ENCODE measurements at places on chromosomes 4 and X. TPM values are rescaled to one million over a fixed set of nuclear protein-coding genes. Genes with fewer than 3 reads are reported as not detected.

- no peak for DNase-seq
Observed at GRCh38 chr4:1761130-1761689, 31.9 kb upstream of the FGFR3 start.

GRCh38 chr4:53748328-53748772, 157.1 kb upstream of the LNX1 start:
- no peak for DNase-seq

DNA sequence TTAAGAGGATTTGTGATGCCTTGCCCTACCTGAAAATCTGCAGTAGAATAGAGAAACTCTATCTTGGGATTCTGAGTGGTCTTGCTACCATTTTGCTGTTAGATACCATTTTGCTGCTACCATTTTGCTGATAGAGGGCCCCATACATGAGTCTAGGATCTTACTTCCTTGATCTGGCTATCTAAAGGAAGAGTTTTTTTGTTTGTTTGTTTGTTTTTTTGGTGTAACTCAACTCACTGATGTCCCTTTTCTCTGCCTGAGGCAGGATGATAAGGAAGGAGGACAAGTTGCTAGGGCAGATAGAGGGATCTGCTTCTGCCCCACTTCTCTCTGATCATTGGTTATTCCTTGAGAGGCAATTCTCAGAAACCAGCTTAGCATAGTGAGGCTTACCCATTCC, 31.0 kb downstream of the XK start:
- no peak for DNase-seq

GRCh38 chrX:84258708-84259107, 70.7 kb upstream of the RPS6KA6 start:
- DNase-seq = no peak

GRCh38 chr4:176622251-176622948, 170.3 kb downstream of the VEGFC start:
- DNase-seq = no peak

DNA sequence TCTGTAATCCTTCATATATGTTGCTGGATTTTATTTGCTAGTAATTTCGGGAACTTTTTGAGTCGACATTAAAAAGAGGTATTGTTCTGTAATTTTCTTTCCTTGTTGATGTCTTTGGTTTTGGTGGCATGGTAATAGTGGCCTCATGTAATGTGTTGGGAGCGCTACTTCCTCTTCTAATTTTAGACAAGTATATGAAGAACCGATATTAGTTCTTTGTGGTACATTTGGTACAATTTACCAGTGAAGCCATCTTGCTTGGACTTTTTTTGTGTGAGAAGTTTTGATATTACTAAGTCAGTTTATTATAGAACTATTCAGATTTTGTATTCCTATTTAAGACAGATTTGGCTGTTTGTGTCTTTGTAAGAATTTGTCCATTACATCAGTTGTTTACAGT, 669.2 kb upstream of the AADAT start:
- DNase-seq = no peak

DNA sequence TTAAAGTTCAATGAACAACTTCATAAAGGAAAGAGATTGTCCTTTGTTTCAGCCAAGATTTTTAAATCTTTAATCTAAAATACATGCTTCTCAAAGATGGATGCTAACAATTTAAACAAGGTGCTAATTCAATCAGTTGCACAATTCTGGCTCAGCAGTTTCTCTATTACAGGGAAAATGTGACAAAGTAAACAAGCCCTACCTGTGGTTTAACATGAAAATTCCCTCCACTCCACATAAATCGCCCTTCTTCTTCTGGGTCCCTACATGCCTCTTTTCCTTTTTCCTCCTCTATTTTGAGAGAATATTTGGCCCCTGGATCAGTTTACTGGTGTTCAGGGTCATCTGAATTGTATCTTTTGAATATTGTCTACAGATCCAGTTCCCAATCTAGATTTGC, 80.6 kb downstream of the FRYL start:
- DNase-seq = no peak

DNA sequence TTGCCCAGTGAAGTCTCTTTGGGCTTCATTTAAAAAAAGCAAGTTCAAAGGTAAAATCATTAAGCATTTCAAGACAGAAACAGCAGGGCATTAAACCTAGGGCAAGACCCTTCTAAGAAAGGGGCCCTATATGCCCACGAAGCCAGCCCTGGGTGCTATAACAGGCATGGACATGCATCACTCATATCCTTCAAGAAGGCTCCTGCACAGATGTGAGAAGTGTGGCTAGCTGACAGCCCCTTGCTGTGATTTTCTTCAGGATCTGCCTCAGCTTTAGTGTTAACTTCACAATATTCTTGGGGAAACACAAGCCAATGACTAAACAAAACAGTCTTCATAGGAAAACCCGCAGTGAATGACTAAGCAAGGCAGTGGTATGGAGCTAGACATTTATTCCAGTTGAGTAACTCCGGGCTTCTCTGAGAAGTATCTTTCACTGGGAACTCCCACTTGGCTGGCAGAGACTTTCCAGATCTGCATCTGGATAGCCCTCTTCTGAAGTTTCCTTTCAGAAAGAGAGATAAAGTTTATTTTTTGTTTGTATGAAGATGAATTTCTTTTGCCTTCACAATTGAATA, 11.9 kb upstream of the MAOA start:
- DNase-seq = no peak

DNA sequence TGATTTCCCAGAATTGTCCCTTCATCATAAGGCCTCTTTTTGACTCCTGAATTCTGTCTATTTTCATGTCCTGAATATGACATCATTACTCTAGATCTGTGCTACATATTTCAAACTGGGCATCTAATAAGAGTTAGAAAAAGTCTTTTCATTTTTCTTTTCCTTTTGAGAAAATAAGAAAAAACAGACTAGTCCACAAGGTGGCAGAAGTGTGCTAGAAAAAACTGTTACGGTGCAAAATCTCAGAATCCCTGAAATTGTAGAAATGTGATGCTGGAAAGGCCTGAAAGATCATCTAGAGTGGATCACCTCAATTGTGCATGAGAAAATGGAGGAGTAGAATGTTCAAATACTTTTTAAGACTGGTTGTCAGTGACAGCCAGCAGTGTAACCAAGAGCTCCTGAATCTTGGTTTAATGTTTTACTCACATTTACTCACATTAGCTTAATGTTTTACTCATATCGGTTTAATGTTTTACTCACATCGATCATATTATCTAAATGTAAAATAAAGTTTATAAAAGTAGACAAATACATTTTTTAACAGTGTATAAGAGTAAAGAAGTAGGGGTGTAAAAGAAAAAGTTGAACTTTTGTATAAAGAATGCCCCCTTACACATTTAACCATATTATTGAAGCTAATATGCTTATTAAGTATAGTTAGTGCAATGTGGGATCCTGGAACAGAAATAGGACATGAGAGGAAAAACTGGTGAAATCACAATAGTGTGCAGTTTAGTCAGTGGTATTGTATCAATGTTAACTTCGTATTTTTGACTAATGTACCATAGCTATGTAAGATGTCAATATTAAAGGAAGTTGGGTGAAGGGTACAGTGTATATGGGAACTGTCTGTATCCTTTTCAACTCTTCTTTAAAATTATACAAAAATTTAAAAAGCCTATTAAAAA, 15.2 kb downstream of the ASB11 start:
- no peak for DNase-seq

- DNase-seq = no peak
Observed at GRCh38 chr4:30865691-30866090, 145.5 kb downstream of the PCDH7 start.

GRCh38 chr4:40209401-40209800, 12.6 kb downstream of the RHOH start:
- DNase-seq = no peak

DNA sequence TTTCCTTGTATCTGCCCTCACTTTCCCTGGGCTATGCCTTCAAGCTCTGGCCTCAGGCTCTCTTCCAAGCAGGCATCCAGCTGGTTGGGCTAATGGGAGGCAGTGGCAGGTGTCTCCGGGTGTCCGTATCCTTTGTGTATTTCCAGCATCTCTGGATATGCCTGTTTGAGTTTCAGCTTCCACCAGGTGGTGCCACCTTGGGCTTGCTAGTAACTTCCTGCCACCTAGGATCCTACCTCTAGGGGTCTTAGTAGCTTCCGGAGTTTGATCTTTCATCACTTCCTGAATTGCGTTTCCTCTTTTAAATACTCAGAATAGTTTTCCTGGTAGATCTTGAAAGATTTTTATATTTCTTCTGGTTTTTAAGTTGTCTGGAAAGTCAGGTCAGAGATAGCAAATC, 23.2 kb upstream of the ANOS1 start:
- no peak for DNase-seq

- DNase-seq = no peak
Observed at GRCh38 chr4:141294306-141294705, 73.6 kb downstream of the ZNF330 start.

DNA sequence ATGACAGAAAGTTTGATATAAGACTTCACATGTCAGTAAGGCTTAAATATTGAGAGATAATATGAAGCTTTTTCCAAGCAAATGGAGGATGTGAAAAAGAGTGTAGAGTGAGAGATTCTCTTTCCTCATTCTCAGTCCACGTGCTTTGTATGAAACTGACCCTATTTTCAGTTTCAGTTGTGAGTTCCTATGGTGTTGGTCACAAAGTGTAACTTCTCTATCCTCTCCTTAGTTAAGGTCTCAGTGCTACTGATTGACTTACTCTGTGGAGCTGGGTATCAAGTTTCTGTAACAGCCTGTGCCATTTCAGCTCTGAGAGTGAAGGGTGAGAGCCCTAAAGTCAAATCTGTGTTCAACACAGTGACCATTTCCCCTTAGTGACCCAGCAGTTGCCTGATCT, 277.2 kb downstream of the EPHA5 start:
- DNase-seq = no peak

DNA sequence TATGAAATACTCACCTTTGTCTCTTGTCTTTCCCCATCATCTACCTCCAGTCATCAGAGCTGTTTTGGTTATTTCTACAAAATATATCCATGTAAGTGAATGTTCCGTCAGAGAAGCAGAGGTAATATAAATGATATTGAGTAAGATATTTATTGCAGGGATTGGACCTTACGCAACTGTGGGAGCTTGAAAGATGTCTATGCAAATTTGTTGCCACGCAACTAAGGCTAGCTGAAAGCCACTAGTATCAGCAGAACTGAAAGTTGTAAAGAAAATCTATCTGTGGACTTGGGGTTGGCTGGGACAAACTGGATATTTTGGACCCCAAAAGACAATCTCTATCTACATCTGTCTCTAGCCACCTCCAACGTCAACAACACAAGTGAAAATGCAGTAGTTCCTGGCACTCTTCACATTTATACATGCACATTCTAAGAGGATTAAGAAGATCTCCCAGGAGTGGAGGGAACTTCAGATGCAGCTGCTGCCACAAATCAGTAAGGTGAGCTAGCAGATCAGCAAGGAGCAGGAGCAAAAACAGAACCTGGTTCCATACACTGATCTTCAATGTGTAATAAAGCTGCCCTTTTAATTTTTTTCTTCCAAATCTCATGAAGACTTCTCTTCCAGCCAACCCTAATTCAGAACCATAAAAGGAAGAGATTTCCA, 8.5 kb upstream of the CCSER1 start:
- no peak for DNase-seq

GRCh38 chrX:77925764-77926163, 15.3 kb downstream of the ATP7A start:
- DNase-seq = no peak

GRCh38 chr4:145480257-145480656, 1.4 kb upstream of the SMAD1 start:
- DNase-seq = no peak

GRCh38 chr4:61511716-61512488, 311.8 kb downstream of the ADGRL3 start:
- DNase-seq = no peak

DNA sequence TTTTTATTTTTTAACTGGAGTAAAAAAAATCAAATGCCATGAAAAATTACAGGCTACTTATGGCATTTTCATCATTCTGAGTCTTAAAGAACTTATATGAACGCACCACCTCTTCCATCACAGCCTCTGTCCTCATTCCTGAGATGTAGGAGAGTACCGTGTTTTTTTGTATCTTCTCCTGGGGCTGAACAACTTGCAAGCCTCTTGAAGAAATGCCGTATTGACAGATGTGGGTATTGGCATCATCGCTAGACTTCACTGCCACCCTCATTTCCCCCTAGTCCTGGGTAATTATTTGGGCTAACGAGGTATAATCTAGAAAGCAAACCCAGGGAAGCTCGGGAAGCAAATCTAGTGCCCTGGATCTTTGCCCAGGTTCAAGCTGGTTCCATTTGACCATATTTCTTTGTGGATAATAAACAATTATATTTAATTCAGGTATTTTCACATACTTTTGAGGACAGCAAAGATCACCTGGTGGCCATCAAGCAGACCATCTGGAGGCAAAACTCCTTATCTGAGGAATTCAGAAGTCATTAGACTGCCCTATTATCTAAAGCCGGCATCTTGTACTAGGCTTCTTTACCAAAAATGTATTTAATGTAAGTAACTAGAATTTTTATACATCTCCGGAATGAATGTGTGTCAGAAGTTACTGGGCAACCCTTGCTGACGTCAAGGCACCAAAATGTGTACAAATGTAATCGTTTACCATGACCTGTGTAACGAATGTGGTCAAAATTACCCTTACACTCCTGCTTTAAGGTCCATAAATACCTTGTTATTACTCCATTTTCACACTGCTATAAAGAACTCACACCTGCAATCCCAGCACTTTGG, 55.9 kb upstream of the WDR19 start:
- no peak for DNase-seq

DNA sequence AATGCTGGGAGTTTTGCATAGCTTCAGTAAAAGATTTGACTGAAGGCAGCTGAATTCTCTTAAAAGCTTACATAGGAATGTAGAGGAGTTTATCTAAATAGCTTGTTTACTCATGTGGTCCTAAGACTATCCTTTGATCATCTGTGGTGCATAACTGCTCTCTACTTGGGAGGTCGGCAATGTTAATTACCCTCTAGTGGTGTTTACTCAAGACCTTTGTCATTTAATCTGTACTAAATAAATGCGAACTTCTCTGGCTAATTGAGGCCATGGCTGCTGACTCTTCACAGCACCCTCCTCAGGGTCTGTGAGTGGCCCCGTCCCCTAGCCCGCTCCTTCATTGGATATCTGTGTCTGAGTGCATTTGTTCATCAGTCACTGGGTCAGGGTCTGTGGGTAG, 13.8 kb upstream of the TMEM33 start:
- no peak for DNase-seq

GRCh38 chr4:2068566-2068965, 9.4 kb downstream of the NAT8L start:
- no peak for DNase-seq

The MAGEA11 gene
- not detected for total RNA-seq

The DNAJB14 gene
- 41.1 TPM for total RNA-seq

The GJB1 gene
- not detected for total RNA-seq

The ART3 gene
- not detected for total RNA-seq

The S100G gene
- not detected for total RNA-seq

The SLC4A4 gene
- total RNA-seq = 0.12 TPM

The FAM50A gene
- total RNA-seq = 53.0 TPM

The TMSB15A gene
- 2.4 TPM for total RNA-seq

All from activated naive CD4-positive, alpha-beta T cell treated with anti-CD3 and anti-CD28 coated beads, Interleukin-2, amount 50 U/mL, for 72 hours (primary cell).